ENCODE measurements at places on chromosomes 1 and 21.

DNA sequence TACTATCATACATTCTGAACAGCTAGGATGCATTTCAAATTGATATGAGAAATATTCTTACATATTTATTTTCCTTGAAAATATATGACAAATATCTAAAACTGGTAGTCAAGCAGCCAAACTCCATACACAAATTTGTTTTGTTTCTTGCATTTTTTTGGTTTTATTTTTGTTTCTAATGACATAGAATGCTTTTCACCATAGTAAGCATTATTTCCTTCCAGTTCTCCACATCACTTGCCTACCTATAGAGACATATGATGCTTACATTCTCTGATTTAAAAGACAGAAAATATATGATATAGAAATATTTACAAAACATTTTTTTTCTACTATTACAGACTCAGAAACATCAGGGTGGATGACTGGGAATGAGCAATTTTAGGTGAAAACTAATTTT, 726.4 kb upstream of the ADGRL4 start:
- no peak for DNase-seq

GRCh38 chr1:59418363-59419144, 121.7 kb downstream of the FGGY start:
- DNase-seq: no peak

GRCh38 chr21:16663436-16663835, 849.4 kb upstream of the CXADR start:
- DNase-seq: no peak

DNA sequence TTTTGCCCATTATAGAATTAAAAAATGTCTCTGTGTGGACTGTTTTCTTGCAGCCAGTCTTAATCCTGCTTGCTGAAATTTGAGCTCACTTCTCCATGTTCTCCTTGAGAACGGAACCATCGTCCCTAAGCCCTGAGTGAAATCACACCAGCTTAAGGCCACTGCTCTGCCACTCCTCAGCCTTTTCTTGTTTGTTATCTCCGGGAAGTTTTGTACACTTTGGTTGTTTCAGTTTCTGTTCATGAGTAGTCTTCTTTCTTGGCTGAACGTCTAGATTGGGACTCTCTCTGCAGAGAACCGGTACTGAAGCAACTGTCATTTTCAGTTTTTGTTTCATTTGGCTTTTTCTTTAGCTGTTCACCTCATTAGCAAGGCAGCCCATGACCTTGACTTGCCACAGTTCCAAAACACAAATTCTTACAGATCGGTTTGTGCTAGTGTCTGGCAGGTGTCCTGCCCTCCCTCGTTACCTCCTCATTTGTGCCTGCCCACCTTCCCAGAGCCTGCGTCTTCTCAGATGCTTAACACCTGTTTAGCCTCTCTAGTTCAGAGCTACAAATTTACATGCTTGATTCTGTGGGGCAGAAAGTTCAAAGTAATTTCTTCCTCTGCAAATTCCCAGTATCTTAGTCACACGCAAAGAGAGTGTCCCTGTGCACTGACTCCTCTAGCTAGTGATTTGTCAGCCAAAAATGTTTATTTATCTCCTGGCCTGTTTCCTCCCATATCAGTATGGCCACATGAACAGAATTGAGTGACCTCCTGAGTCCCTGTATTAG, 12.4 kb downstream of the PSEN2 start:
- DNase-seq: no peak

GRCh38 chr21:27648560-27648959, 681.7 kb upstream of the ADAMTS5 start:
- no peak for DNase-seq

GRCh38 chr1:108316545-108316944, 72.7 kb upstream of the NBPF4 start:
- no peak for DNase-seq

GRCh38 chr1:9910076-9910422, at the start of gene CTNNBIP1:
CTNNBIP1 (minus strand) TSS chr1:9910269; CDS start chr1:9872064, 38,205 bp downstream.
- DNase-seq: no peak

DNA sequence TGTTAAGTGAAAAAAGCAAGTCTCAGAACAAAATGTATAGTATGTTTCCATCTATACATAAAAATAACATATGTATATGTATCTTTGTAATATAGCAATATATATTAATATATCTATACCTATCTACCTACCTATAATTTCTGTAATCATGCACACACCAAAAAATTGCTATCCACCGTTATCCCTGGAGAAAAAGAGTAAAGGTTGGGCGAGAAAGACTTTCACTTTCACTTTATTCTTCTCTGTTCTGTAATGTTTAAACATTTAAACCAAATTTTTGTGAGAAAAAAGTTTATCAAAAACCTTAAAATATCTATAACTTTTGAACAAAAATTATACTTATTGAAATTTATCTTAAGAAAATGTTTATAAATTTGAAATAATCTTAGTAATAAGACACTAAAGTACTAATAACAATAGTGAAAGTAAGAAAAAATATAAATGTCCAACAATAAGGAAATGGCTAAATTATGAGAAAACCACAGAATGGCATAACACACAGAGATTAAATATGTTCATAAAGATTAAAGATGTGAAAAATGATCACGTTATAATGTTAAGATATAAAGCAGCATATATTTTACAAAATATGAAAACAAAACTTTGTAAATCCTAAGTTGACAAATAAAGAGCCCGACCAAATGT, 74.0 kb upstream of the LRRC53 start:
- DNase-seq: no peak

GRCh38 chr1:6093071-6093470, 47.4 kb downstream of the KCNAB2 start:
- DNase-seq: no peak

GRCh38 chr1:225700889-225701465, 48.1 kb upstream of the ENAH start:
- DNase-seq: no peak

- no peak for DNase-seq
Observed at GRCh38 chr1:23963617-23964234, 4.1 kb downstream of the PNRC2 start.

DNA sequence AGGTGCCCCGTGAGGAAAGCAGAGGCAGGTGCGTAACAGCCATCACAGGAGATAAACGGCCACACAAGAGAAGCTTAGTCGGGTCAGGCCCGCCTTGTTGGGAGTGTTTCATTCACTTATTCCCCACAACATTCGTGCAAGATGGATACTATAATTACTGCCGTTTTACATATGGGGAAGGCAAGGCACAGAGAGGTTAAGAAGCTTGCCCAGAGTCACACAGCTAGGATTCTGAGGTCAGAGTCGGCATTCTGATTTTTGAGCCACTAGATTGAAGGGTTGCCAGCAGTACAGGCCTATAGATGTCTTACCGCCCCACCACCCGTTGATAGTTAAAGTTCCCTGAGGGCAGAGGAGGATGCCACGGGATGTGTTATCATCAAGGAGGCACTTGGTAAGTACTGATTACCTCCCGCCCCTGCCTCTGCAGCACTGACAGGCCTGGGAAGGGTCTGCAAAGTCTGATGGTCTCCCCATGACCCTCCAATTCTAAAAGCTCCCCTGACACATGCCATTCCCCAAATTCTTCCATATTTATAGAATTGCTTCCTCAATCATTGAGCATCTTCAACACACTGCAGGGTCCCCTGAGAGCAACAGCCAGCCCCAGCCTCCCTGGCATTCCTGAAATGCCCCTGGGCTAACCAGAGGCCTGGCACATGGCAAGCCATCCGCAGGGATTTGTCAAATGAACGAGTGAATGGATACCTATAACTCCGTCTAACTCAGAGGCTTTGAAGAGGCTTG, 74.7 kb upstream of the CLDN14 start:
- no peak for DNase-seq

- no peak for DNase-seq
Observed at GRCh38 chr1:12012560-12013316, 6.6 kb upstream of the MIIP start.

- DNase-seq: no peak
Observed at GRCh38 chr1:62110198-62110817, 84.3 kb upstream of the L1TD1 start.

DNA sequence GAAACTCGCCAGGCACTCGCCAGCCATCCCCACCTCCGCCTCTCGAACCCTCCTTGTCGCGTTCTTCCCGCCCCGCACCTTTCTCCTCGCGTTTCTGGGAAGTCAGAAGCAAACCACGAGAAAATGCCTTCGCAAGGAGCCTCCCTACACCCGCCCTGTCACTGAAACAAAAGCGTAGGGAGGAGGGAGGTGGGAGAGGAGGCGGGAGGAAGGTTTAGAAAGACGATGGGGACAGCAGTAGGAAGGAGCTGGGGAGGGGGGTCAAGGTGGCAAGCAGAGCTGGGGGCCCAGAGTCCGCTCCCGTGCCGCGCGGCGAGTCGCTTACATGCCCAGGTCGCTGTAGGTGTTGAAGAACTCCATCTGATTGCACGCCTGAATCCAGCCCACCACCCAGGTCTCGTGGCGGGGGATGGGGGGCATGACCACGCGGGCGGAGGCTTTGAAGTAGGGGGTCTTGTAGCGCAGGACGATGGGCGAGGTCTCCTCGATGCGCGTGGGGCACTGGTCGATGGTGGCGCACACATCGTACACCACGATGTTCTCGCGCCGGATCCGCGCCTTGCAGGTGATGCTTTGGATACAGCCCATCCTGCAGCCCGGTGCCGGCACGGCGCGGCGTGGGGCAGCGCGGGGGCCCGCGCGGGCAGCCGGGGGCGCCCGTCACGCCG, 1.0 kb downstream of the FAM78B start:
- DNase-seq: no peak

GRCh38 chr1:9842073-9842711, 18.4 kb upstream of the CLSTN1 start:
- DNase-seq: no peak

DNA sequence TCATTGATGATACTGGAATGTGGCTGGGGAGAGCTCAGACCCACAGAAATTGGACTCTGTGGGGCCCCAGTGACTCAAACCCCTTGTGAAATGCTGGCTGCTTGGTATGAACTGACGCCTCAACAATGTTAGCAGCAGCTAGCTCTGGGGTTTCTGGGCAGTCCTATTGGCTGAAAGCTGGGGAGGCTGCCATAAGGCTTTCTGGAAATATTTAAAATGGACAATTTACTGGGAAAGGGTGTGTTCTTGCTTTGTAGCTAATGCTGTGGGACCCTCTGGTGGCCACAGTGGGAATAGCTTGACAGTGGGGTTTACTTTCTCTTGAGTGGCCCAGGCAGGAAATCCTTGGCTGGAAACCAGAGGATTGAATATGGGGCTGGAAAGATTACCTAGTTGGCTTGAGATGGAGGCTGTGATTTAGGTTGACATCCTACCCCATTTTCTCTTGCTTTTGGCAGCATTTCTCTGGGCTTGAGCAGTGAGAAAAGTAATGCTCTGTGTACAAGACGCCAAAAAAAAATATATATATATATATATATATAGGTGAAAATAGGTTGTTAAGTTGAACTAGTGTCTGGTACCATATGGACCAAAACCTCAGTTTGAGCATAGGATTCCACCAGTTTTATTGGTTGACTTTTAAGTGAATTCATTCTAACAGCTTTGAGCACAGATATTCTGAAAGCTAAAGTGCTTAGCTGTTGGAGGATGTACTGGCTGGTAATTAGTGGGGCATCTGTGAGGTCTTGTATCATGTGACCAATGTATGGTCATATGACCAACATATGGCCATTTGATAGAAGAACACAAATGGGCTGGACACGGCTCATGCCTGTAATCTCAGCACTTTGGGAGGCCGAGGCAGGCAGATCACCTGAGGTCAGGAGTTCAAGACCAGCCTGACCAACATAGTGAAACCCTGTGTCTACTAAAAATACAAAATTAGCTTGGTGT, 8.2 kb upstream of the S100A10 start:
- peak; percentile 57 for DNase-seq

DNA sequence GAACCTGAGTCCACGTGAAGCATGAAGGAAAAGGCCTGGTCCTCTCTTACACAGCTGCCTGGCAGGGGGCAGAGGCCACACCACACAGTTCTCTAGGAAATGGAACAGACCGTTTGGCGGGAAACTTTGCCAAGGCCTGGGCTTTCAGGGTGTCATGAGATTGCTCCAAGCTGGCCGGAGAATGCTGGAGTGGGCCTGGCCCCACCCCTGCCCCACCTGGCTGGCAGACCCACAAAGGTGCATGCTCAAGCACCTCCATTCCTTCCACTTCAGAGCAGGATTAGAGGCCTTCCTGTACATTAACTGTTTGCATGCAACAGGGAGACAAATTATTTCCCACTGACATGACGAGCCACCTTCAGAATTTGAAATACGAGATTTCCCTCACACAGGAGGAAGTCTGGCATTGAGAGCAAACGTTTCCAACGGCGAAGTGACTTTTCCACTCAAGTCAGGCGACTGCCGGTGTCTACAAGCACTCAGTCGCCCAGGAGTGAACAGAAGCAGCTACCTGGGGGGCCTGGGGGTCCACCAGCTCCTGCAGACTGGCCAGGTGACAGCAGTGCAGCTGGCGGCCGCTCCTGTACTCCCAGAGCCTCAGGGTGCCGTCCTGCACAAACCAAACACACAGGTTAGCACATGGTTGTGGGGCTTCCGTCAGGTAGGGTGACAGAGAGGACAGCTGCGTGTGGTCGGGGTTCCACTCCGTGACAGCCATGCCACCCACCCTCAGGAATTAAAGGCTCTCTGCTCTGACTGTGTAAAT, 24.0 kb downstream of the WDR4 start:
- no peak for DNase-seq

DNA sequence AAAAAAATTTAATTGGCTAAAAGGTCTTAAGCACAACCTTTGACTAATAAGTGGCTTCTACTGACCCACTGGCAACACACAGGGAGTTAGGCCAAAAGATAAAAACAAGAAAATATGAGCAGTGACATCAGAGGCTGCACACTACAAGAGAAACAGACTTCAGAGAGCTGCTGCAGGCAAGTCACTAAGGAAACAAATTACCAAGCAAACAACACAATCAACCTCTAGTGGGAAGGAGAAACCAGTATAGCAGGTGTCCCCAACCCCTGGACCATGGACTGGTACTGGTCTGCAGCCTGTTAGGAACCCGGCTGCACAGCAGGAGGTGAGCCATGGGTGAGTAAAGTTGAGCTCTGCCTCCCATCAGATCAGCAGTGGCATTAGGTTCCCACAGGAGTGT, 20.8 kb upstream of the ENSA start:
- no peak for DNase-seq

GRCh38 chr1:168428063-168428731, 115.6 kb downstream of the XCL2 start:
- no peak for DNase-seq

DNA sequence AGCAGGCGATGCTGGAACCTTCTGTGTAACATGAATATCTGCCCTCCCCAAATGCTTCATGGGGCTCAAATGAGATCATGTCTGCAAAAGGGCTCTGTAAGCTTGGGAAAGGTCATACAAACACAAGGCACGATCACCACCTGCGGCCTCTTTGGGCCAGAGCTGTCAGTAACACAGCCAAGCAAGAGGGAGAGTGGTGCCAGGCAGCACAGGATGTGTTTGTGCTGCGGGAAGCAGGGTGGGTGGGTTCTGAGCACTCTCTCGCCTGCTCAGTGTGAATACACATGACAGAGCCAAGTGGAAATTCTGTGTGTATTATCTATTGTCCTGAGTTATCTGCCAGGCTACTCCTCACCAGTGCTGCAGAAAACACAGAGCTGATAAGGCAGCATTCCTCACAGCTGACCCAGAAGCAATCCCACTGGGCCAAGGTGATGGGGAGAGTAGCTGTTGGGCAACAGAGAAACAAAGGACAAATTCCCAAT, 101.2 kb downstream of the LAMC2 start:
- no peak for DNase-seq

All from stimulated activated CD4-positive, alpha-beta T cell treated with anti-CD3 and anti-CD28 coated beads, Interleukin-1b, Interleukin-23, amount 100 ng/mL, for 1 hour (primary cell).